Activated CD8-positive, alpha-beta memory T cell treated with anti-CD3 and anti-CD28 coated beads, Interleukin-2, amount 50 U/mL, for 4 hours (primary cell): ENCODE measurements at places on chromosomes 2 and 18.

DNA sequence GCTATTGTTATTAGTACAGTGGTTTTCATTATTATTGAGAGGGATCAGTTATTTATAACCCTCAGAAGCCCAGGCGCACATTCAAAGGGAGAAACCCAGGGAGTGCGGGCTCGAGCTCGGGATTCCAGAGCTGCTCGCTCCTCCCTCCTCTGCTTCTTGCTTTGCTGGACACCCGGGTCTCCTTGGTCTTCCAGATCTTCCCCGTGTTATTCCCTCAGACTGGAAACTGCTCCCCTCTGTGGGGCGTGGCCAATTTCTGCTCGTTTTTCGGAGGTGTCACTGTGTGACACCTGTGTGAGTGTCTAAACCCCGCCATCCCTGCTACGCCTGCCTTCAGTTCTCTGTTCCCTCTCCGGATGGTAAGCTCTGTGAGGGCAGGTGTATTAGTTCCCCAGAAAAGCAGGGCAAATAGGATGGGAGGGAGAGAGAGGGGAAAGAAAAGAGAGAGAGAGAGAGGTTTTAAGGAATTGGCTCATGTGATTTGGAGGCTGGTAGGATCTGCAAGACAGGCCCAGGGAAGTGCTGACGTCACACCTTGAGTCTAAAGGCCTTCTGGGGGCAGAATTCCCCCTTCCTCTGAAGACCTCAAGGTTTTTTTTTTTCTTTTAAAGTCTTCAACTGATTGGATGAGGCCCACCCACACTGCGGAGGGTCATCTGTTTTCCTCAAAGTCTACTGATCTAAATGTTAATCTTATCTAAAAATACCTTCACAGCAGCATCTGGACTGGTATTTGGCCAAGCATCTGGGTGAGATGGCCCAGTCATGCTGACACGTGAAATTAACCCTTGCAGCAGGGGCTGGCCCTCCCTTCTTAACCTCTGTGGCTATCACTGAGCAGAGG lies 457.3 kb upstream of the ID2 start:
- no peak for DNase-seq

DNA sequence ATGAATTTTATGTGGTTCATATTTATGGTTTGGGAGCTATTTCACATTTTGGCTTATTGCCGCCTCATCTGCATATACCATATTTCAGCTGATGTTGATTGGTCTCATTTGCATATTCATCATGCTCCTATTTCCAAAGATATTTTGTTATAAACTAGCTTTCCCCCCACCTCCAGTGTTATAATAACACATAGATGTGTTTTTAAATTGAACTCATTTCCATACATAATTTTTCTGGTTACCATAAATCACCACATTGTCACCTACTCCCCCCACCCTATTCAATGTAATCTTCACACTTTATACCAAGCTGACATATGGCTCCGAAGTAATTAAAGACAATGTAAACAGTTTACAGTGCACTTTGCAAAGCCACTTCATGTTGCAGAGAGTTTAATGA lies 101.2 kb downstream of the FSHR start:
- DNase-seq = no peak

- no peak for DNase-seq
These were observed 87.9 kb upstream of the ITGA6 start for GRCh38 chr2:172339371-172340010.

DNA sequence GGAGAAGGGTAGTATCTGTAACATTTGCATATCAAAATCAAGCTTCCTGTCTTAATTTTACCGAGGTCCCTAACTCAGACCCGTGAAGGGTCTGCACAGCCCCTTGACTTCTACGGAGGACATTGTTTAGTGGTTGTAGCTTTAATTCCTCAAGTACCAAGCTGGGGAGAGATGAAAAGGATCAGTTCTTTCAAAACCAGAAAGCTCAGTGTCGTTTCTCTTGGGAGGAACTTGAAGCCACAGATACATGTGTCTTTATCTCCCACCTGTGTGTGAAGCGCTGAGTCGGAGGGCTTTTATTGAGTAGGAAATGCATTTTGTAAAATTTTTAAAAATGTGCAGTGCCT lies 263.6 kb downstream of the GBX2 start:
- no peak for DNase-seq

DNA sequence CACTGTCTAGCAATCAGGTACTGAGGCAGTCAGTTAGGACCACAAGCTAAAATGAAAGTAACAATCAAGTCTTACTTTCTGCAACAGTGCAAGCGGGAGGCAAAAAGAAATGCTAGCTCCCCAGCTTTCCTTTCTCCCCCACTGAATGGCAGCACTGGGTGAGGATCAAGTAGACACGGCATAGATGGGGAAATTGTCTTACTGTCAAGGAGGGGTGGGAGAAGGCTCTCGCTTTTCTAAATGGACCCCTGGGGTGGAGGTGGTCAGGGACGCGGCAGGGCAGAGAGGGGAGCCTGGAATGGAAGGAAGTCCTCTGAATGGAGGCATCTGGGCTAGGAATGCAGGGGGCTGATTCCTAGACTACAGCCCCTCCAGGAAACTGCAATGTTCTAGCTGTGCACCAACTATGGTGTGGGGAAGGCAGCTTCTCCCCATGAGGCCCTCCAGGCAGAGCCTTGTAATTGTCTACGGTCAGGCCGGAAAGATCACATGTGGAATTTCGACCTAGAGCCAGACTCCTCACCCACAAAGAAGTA lies 24.3 kb downstream of the METTL8 start:
- no peak for DNase-seq

- DNase-seq = no peak
These were observed 286.6 kb downstream of the AGAP1 start for GRCh38 chr2:235780401-235780800.

DNA sequence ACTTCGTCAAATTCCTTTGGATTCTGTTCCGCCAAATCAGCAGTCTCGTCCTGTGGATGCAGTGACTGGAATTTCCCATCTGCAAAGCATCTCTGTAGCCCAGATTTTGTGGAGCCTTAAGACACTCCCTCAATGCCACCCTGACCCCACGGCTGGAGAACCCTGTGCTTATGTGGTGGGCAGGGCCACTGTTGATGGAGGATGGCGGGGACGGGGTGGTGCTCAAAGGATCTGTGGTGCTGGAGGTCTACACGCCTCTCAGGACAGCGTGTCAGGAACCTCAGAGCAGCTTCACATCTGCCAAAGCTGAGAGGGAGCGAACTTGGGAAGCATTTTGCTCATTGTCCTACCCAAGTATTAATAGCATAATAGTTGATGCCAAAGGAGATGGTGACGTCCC lies 200.1 kb downstream of the MGAT5 start:
- no peak for DNase-seq

DNA sequence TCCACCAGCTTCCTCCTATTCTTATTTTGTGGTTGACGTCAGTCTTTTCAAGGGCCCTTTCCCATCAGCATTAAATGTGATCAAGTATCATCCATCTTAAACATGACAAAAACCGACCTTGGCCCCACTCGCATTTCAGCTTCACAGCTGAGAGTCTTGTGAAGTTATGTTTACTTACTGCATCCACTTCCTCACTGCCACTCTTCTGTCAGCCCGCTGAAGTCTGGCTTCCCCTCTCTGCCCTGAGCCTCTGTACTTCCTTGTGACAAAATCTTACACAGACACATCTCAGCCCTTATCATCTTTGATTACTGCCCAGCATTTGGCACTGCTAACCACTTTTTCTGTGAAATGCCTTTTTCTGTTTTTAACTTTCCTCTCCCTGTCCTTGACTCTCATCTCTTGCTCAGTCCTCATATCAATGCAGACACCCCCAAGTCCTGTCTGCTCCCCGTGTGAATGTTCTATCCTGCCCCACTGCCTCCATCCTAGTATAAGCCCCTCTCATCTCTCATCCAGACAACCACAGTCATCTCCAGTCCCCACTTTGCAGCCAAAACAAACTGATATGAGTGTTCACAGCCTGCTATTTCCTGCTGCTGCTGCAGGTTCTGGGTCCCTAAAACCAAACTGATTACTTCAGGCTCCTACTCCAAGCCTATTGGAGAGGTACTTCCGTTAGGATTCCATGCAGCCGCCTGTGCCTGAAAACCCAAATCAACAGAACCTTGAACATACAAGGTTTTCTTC lies 31.4 kb downstream of the FOSL2 start:
- DNase-seq = no peak

DNA sequence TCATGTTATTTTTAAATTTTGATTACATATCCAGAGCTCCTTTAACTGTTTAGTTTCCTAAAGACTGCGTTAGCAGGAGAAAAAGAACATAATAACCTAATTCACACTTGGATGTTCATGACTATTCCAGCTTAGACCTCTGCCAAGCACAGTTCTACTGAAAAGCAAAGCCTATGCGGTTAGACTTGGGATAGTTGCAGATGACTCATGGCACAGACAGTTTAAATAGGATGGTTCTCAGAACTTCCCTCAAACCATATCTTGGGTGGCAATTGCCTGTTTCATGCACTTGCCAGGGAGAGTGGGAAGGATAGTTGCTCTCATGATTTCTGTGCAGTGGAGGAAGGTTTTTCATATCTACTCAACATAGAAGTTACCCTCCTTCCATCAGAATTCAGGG lies 149.7 kb upstream of the KLHL29 start:
- DNase-seq = no peak

GRCh38 chr2:75068546-75068945 lies 110.1 kb downstream of the POLE4 start:
- DNase-seq = no peak

GRCh38 chr2:46977899-46978298 lies 62.3 kb upstream of the MCFD2 start:
- DNase-seq = no peak

DNA sequence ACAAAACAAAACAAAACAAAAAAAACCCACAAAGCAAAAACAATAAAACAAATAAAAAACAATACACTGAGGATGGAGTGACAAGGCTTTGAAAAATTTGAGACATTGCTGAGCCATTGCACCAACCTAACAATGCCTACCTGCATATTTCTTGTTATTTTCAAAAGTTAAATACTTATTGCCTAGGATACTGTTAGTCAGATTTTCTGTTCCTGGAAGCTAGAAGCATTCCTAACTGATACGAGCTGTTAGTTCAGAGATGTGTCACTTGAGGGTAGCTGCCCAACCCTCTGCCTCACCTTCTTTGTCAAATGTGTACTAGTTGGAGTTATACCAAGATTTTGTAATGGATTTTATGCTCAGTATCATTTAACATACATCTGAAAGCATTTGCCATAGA lies 187.2 kb downstream of the TXNL1 start:
- no peak for DNase-seq

GRCh38 chr2:226030369-226030768 lies 630.9 kb downstream of the NYAP2 start:
- no peak for DNase-seq

GRCh38 chr2:194103941-194104659 lies 1552.9 kb upstream of the SLC39A10 start:
- DNase-seq = no peak

DNA sequence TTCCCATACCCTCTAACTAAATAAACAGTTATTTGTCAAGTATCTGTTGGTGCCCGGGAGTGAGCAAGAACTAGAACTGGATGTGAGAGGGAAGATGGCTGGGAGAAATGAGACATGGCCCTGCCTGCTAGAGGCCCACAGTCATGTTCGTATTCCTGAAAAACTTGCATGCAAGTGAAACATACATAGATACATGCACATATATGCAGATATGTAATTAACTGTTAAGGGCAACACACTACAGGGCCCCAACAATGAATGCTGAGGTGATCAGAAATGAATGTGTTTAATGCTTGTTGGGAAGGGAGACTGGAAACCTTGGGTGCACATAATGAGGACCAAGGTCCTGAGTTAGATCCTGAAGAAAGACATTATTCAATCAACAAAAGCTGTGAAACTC lies 49.8 kb downstream of the ADD2 start:
- DNase-seq = no peak

DNA sequence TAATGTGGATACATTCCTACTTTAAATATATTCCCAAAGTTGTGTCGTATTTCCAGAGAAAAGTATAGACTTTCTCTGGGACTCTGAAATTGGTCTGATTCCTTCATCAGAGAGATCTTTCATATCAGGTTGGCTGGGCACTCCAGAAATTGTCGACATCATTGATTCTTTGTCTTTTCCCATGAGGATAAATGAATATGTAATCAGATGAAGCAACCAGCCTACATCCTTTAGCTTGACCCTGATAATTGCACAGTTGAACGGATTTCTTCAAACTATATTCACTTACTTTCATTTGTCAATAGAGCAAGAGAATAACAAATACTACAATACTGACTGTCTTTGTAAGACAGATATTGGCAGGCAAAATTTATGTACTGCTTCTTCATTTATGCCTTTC lies 680.2 kb upstream of the LRRTM4 start:
- no peak for DNase-seq

DNA sequence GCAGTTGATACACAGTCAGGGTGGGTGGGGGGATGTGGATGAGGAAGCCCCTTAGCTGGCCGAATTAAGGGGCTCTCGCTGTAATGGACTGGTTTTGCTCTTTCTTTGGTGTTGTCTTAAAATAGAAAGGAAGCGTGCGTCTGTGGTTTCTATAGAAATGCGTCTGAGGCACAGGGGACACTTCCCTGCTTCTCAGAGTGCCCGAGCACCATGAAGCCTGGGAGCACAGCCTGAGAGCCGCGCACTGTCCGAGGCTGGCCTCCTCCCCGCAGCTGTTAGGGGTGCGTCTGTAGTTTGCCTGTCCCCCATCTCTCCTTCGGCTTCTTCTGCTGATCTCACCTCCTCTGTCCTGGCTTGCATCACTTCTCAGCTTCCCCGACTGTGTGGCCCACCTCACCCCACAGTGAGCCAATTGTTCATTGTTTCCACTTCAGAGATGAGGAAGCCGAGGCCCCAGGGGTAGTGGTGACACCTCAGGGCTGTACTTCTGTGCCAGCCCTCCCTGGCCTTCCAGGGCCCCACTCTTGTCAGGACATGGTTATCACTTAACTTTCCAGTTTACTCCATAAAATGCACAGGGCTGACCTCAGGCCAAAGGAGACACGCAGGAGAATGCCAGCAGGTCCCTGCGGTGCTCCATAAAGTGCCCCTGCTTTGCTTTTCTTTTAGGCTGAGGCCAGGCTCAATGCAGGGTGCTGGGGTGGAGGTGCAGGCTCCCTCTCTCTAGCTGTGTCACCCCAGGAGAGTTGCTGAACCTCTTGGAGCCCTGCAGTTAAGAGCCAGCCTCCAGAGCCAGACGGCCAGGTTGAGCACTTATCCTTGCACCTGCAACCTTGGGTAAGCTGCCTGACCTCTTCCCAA lies 210.6 kb downstream of the SEPTIN10 start:
- no peak for DNase-seq

DNA sequence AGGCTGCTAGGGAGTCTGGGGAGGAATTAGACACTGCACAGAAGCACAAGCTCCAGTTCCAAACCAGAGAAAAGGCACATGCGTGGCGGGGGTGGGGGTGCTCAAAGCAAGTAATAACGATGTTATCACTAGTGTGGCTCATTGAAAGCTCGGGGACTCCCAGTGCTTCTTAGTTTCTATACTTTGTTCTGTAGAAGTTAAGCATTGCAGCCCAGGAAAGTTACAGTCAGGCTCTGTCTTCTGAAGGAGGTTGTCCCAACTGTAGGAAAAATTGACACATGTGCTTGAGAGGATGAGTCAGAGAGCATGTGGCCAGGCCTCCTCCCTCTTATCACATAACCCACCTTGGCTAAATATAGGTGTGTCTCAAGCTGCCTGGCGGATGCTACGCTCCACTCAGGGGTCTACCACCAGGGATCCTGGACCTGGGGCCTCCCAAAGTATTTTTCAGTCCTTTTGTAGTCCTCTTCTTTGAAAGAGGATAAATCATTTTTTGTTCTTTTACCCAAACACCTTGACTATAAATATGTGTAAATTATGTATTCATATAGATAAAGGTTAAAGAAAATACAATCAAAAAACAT lies 3.8 kb downstream of the GALNT5 start:
- DNase-seq = peak; percentile 37
